Stimulated activated memory B cell treated with anti-CD40 and anti-IgM and Interleukin-4, amounts not matched to agents 10 μg/mL and 1 μg/mL and 100 μg/mL, for 72 hours (primary cell): ENCODE measurements at places on chromosomes 5 and 9.

- no peak for ATAC-seq
Observed at GRCh38 chr9:110282739-110283081, 26.4 kb upstream of the TXN start.

DNA sequence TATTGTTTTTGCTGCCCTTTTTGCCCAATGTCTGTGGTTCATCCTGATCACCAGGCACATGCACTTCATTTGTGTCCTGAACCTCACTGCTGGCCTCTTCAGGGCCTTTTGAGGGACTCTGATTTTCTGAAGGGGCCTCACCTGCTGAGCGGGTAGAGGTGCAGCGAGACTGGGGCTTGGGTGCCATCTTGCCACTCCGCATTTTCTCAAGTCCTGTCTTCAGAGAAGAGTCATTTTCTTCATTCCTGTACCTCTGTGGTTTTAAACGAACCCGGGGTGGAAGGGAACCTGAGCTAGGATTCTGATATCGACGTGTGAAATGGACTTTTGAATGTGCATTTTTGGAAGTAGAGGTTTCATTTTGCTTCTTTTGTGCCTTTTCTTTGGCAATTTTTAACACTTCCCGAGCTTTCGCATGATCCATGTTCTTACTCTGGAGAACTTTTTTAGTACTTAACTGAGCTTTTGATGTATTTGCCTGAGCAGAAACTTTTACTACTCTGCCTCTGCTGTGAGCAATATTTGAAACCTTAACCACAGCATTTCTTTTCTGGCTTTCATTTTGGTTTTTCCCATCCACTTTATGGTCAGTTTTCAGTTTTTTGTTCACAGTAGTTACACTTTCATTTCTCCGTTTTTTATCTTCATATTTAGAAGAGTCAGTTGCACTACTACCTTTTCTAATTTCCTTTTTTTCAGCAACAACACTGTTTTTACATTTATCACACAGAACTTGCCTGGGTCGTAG is 26.1 kb downstream of the PWWP2A start:
- ATAC-seq = no peak

- no peak for ATAC-seq
Observed at GRCh38 chr5:125894383-125894782, 528.8 kb upstream of the GRAMD2B start.

GRCh38 chr5:80026841-80027240 is 8.3 kb upstream of the THBS4 start:
- no peak for ATAC-seq

- ATAC-seq = no peak
Observed at GRCh38 chr5:91170266-91170665, 212.9 kb downstream of the ARRDC3 start.

GRCh38 chr5:136446565-136446964 is 81.2 kb upstream of the TRPC7 start:
- ATAC-seq = no peak

DNA sequence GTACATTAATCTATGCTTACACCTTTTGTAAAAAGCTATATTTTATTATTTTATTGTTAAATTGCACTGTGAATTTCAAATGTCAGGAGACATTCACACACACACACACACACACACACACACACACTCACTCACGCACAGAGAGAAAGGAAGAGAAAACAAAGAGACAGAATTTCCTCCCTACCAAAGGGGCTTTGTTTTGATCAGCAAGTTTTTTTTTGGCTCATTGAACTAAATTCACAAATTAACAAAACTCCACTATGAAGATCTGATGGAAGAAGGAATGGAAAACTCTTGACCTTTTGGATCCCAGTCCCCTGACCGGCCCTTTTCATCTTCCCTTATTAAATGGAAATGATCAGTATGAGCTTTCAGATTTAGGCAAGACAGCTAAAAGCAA is 161.2 kb downstream of the PDE4D start:
- ATAC-seq = no peak

DNA sequence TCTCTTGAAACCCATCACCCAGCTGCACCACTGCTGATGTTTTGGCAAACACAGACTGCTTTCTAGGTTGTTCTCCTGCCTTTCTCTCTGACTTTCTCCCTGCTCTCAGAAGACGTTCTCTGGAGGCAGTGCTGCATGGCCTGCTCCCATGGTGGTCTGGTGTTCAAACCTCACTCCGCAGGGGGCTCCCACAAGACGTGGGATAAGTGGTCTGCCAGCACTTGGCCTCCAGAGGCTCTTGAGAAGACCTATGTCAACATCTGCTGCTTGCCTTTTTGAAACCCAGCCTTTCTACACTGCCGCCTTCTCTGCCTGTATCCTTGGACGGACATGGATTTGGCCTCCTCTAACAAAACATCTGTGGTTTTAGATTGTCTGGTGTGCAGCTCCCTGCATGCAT is 16.6 kb downstream of the USP20 start:
- ATAC-seq = no peak

- ATAC-seq = no peak
Observed at GRCh38 chr9:125202846-125203618, 2.7 kb downstream of the RABEPK start.
